T-cell (primary cell): ENCODE measurements at places on chromosomes 11 and 22. TPM values are rescaled to one million over a fixed set of nuclear protein-coding genes. Genes with fewer than 3 reads are reported as not detected.
A peak's percentile ranks its signal among the peaks of the same experiment; 100 is the strongest.

- DNase-seq: no peak
Observed at GRCh38 chr11:73465023-73465675, 89.0 kb downstream of the RELT start.

- no peak for DNase-seq
Observed at GRCh38 chr11:17472467-17472866, 4.2 kb downstream of the ABCC8 start.

DNA sequence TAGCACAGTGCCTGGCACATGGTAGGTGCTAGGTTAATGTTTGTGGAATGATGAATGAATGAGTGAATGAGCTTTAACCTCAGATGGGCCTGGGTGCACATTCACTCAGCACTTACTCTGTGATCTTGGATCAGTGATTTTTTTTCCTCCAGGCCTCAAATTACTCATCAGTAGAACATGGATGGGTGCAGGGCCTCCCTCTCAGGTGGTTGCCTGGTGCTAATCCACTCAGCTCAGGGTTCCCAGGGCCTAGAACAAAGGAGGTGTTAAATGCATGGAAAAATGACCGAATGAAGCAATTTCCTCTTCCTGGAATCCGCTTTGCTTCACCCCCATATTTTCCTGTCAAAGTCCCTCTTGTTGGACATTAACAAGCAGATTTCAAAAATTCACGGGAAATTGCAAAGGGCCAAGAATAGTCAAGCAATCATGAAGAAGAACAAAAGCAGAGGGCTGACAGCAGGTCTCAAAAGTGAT is 93.5 kb downstream of the MYEOV start:
- DNase-seq: no peak

Gene SMDT1
- 129 TPM for total RNA-seq

DNA sequence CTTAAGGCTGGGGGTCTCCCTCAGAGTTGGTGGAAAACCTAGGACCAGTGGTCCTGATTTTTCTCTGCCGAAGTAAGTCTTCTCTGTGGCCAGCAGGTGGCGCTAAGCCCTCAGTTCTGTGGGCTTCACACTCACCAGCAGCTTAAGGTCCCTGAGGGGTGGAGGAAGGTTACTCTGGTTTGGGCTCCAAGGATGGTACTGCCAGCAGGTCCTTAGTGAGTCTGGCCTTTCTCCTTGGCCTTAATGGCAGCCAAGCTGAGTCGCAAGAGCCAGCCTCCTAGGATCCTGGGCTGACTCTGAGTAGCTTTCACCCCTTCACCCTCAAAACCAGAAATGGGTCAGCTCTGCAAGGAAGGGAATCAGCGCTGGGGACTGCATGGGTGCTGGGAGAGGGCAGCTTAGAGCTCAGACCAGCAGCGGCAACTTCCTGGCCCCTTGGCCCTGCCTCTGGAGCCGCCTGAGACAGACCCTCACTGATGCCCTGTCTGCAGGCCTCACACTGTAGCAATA is 4.4 kb downstream of the KCNJ11 start:
- DNase-seq: peak; percentile 79

DNA sequence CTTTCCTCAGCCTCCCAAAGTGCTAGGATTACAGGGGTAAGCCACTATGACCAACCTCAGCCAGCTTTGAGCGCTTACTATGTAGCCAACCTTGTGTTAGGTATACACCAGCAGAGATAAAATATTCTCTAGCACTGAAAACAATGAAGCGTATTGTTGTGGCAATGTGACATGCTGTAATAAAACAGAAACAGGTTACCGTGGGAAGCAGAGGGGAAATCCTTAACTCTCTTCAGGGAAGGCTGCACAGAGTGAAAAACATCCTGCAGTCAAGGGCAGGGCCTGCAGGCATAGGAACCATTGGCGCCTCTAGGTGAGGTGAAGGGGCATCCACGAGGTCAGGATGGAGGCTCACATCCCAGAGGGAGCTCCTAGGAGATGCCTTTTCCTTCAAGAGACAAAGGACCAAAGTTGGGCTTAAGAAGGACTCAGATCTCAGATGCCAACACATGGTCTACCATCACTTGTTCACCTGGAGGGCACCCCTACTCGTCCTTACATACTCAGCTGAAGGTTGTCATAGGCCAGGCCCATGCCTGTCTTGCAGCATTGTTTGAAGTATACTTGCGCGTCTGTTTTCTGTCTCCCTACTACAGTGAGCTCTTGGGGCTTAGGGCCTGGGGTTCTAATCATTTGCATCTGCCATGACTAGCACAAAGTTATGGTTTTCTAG is 8.0 kb downstream of the POLD4 start:
- no peak for DNase-seq

Gene OR5L2
- not detected for total RNA-seq
